ENCODE measurements at places on chromosomes 7 and 10. TPM values are rescaled to one million over a fixed set of nuclear protein-coding genes. Genes with fewer than 3 reads are reported as not detected.

GRCh38 chr10:48907730-48908129 is 31.9 kb downstream of the LRRC18 start:
- H3K36me3 ChIP-seq: no peaks in the 10 kb centered on the region
- H3K27me3 ChIP-seq: peaks cover 7% of the 10 kb centered on the region
- no peak overlapping the region for H3K27ac ChIP-seq
- no peaks in the 10 kb centered on the region for H3K4me1 ChIP-seq
- H3K4me3 ChIP-seq: no peak overlapping the region

The OIT3 gene
- total RNA-seq: under 0.01 TPM

The NEUROD6 gene
- total RNA-seq: not detected

DNA sequence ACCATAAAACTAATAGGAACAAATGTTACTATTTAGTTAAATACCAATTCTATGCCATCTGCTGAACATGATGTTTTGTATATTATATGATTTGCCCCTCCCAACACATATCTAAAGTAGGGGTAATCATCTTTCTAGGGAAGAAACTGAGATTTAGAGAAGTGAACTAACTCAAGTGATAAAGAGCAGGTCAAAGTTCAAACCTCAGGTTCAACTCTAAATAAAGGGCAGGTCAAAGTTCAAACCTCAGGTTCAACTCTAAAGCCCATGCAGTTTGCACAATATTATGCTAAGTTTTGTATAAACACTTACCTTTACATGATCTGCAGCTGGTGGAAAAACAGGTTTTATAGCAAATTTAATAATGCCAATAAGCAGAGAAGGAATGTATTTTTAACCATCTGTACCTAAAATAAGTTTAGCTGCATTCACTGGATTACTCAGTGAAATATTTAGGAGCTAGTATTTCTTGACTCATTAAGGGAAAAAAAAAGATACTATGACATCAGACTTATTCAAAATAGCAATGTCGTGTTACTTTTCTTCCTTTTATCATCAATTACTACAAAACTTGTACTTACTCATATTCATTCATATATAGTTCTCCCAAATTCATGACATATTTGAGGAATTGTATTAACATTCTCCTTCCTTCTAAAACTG is 1194.3 kb upstream of the CELF2 start:
- H3K27ac ChIP-seq: no peak overlapping the region
- H3K27me3 ChIP-seq: no peaks in the 10 kb centered on the region
- H3K4me1 ChIP-seq: no peaks in the 10 kb centered on the region
- no peak overlapping the region for H3K4me3 ChIP-seq
- DNase-seq: no peak

GRCh38 chr7:112707655-112708054 is 82.5 kb downstream of the TMEM168 start:
- H3K4me3 ChIP-seq: no peak overlapping the region
- H3K36me3 ChIP-seq: no peaks in the 10 kb centered on the region
- H3K27me3 ChIP-seq: no peaks in the 10 kb centered on the region
- no peak overlapping the region for H3K27ac ChIP-seq

The TFR2 gene
- total RNA-seq: under 0.01 TPM

DNA sequence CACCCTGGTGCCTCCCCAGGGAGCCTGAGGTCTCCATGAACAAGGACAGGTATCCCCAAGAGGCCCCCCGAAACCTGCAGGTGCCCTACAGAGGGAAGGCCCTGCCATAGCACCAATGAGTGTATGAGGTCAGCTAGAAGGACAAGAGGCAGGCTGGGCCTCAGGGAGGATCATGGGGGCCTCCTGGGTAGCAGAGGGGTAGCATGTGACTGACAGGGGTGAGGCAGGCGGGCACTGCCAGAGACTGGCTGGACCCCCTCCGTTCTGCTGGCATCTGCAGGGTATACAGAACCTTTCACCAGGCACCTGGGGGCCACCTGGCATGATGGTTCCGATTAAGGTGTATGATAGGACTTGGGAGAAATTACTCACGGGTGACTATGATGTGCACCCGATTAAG is 79.2 kb upstream of the KCTD7 start:
- peak; percentile 50 for DNase-seq
- no peak overlapping the region for H3K27ac ChIP-seq
- no peak overlapping the region for H3K4me3 ChIP-seq
- no peaks in the 10 kb centered on the region for H3K27me3 ChIP-seq
- peaks cover 71% of the 10 kb centered on the region for H3K36me3 ChIP-seq

GRCh38 chr7:80346704-80347103 is 165.2 kb downstream of the GNAT3 start:
- DNase-seq: peak; percentile 49
- no peaks in the 10 kb centered on the region for H3K27me3 ChIP-seq
- no peak overlapping the region for H3K4me3 ChIP-seq
- no peaks in the 10 kb centered on the region for H3K36me3 ChIP-seq
- H3K4me1 ChIP-seq: peaks cover 5% of the 10 kb centered on the region
- no peak overlapping the region for H3K27ac ChIP-seq

GRCh38 chr10:21424459-21424861 is 101.0 kb downstream of the SKIDA1 start:
- H3K4me3 ChIP-seq: no peak overlapping the region
- H3K4me1 ChIP-seq: no peaks in the 10 kb centered on the region
- DNase-seq: no peak
- H3K27me3 ChIP-seq: no peaks in the 10 kb centered on the region

DNA sequence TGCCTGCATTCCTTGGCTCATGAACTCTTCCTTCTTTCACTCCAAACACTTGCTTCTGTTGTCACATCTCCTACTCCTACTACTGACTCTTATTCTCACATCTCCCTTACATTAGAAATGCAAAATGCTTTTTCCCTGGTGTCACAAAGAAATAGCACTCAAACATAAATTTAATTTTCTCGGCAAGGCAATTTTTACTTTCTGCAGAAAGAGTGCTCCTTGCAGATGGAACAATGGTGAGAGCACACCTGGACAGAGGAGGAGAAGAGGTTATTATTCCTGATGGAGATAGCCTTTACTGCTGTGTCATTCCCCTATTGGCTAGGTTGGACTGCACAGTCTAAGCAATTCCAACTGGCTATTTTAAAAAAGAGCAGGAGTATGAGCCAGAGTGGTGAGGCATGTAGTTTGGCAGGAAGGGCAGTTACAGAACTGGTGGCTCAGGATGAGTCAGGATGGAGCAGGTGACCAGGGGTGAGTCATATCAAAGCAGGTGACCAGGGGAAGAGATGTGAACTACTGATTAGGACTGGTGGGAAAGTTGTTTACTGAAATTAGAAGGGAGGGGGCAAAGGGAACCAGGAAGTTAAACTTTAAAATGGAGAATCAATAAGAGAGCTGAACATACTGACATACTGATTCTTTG is 52.9 kb downstream of the CYP2C9 start:
- no peak for DNase-seq
- H3K4me1 ChIP-seq: no peaks in the 10 kb centered on the region
- H3K4me3 ChIP-seq: no peak overlapping the region
- H3K27me3 ChIP-seq: no peaks in the 10 kb centered on the region
- no peaks in the 10 kb centered on the region for H3K36me3 ChIP-seq
- no peak overlapping the region for H3K27ac ChIP-seq

GRCh38 chr7:99096124-99096887 is 47.6 kb downstream of the SMURF1 start:
- H3K4me1 ChIP-seq: peaks cover 39% of the 10 kb centered on the region
- H3K27me3 ChIP-seq: no peaks in the 10 kb centered on the region
- no peak for DNase-seq
- no peak overlapping the region for H3K4me3 ChIP-seq
- H3K36me3 ChIP-seq: no peaks in the 10 kb centered on the region
- H3K27ac ChIP-seq: peak overlapping the region; percentile 0

DNA sequence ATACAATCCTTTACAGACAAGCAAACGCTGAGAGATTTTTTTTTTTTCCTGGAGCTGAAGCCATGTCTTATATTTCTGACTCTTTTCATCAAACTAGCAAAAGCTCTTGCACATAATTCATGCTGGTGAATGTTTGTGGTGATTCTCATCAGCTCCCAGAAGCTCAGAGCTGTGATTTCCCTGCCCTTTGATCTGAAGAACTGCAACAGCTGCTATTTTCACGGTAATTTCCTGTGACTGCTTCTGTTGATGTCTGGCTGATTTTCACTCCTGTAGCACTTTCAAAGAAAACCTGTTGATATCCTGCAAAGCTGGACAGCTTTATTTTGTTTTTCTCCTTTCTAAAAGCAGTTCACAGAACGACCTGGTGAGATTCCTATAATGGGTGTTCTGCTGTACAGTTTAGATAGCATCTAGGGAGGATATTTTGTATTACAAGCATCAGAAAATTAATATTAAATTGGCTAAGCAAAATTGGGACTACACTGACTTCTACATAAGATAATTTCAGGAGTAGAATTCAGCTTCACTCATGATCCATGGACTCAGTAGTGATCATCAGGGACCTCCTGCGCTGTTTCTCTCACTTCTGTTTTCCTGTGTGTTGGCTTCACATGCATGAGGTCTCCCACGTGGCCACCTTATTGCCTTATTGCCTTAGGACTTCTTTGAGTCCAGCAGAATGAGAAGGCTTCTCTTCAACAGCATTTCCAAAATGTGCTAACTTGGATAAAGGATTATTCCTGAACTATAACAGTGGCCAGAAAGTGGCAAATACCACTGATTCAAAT is 1111.6 kb upstream of the SORCS1 start:
- H3K27me3 ChIP-seq: no peaks in the 10 kb centered on the region
- no peaks in the 10 kb centered on the region for H3K4me1 ChIP-seq
- DNase-seq: no peak
- no peak overlapping the region for H3K4me3 ChIP-seq
- H3K36me3 ChIP-seq: no peaks in the 10 kb centered on the region

The LIPF gene
- not detected for total RNA-seq

DNA sequence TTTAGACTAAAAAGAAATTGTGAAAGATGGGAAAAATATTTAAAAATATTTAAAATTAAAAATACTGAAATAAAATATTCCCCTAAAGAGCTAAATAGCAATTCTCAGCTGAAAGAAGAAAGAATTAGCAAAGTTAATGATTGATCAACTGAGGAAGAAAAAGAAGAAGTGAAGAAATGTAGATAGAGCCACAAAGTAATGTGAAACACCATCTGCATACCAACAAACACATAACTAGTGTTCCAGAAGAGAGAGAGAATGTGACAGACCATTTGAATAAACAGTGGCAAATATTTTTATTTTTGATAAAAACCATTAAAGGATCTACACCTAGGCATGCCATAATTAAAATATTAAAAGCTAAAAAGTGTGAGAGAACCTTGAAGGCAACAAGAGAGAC is 784.5 kb upstream of the ZWINT start:
- H3K4me1 ChIP-seq: no peaks in the 10 kb centered on the region
- H3K27ac ChIP-seq: no peak overlapping the region
- no peak overlapping the region for H3K4me3 ChIP-seq
- no peaks in the 10 kb centered on the region for H3K27me3 ChIP-seq

GRCh38 chr7:54581511-54581910 is 39.3 kb downstream of the VSTM2A start:
- H3K36me3 ChIP-seq: no peaks in the 10 kb centered on the region
- no peak for DNase-seq
- H3K4me3 ChIP-seq: no peak overlapping the region
- H3K27me3 ChIP-seq: no peaks in the 10 kb centered on the region
- no peaks in the 10 kb centered on the region for H3K4me1 ChIP-seq

The EGFR gene
- total RNA-seq: 104 TPM
